ENCODE measurements at places on chromosomes 5 and 9.

DNA sequence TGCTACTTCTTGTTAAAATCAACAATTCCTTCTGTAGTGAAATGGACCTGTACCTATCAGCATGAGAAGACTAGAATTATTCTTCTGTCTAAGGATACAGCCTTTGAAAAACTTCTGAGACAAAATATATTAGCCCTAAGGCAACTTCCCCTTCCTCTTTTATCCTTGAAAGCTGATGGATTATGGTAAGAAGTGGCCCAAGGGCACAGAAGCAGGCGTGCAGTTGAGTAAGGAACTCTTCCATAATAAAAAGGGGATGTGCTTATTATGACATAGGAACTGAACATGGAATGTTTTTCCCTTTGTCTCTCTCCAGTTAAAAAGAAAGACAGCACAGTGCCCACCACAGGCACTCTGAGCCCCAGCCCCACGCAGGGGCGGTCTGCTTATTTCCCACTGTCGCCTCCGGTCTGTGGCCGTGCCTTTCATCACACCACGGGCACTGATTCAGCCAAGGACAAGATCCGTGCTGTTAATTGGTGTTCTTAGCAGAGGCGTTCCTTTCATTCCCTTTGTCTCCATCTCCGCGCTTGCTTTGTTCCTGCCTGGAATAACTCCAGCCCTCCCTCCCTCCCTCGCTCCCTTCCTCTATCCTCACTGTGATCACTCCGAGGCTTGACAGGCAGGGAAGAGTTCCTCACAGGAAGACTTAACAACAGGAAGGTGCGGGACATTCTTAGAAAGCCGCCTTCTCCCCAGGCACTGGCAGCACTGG is 135.9 kb upstream of the OTULINL start:
- peak; percentile 91 for DNase-seq

GRCh38 chr9:14336244-14336643 is 22.3 kb upstream of the NFIB start:
- no peak for DNase-seq

GRCh38 chr5:98602534-98603112 is 170.8 kb upstream of the RGMB start:
- DNase-seq, result no peak

DNA sequence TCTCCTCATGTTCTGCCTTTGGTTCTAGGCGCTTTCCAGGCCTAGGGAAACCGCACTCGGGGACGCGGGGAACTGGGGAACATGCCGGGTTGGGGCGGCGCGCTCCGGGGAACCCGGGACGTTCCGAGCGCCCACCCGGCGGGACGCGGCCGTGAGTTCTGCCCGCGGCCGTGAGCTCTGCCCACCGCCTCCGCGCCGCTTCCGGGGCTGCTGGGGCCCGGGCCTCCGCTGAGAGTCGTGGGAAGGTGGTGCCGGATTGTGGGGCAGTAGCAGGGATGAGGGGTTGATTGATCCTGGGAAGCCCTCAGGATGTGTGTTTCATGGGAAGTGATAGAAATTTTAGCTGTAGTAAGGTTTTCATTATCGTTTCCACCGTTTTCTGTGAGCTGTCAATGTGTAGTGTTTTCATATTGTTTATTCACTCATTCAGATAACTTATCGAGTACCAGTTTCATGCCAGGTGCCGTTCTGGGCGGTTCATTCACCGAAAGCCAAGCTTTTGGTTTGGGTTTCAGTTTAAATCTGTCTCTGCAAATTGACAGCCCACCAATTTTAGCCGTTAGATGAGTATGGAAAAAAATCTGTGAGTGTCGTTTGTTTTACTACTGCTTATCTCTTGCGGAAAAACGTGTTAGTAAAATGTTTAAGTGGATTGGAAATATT is 657 bp downstream of the MTRR start:
- DNase-seq, result no peak

DNA sequence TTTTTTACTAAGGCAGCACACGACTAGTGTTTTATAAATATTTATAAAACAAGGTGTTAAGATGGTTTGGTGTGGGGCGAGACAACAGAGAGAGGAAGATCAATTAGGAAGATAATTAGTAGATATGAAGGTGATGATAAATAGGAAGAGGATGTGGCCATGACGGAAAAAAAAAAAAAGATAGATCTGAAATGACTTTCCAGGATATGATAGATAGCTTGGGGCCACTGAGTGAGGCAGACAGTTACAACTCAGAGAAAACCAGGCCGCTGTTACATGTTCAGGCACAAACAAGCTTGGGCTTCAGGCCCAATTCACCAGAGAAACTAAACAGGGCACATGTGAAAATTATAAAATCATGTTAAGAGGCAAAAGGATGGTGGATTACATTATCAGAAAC is 43.2 kb downstream of the KIAA0825 start:
- no peak for DNase-seq

GRCh38 chr5:88290801-88291200 is 22.2 kb upstream of the TMEM161B start:
- no peak for DNase-seq

- DNase-seq, result peak; percentile 69
These were observed 347.0 kb downstream of the NTRK2 start for GRCh38 chr9:85016384-85017006.

DNA sequence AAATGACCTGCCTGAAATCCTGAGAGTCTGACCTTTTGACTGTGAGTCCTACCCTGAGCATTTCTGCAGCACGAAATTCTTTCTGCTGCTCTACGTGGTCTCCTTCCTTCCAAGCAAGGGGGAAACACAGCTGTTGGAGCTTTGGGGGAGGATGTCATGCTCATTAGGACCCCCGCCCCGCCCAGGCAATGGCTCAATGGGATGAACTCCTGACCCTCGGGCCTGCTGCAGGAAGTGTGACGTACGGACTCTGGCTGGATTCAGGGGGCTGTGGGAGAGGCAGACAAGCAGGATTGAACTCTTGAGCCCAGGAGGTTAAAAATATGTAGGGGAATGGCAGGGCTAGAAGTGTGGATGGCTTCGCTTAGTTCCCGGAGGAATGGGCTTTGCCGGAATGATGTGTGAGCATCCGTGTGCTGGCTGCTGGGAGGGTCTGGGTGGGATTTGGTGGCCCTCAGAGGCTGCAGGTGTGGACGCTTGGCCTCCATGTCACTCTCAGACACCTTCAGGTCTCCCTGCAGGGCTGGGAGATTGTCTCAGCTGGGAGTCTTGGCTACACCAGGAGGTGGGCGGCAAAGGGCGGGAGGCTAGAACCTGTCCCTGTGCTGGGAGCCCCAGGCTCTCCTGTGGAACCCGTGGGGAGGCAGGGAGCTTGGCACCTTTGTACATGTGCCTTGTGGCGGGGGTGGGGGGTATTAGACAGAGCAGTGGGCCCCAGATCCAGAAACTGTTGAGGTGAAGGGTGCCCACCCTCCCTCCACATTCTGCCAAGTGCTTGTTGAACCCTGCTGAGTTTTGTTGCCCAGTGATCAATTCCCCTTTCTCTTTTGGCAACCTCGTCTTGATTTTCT is 26.3 kb downstream of the STC2 start:
- peak; percentile 79 for DNase-seq

- no peak for DNase-seq
These were observed 415.2 kb upstream of the TRPC7 start for GRCh38 chr5:136780518-136780917.

- peak; percentile 77 for DNase-seq
These were observed 151.8 kb upstream of the VLDLR start for GRCh38 chr9:2469681-2470221.

DNA sequence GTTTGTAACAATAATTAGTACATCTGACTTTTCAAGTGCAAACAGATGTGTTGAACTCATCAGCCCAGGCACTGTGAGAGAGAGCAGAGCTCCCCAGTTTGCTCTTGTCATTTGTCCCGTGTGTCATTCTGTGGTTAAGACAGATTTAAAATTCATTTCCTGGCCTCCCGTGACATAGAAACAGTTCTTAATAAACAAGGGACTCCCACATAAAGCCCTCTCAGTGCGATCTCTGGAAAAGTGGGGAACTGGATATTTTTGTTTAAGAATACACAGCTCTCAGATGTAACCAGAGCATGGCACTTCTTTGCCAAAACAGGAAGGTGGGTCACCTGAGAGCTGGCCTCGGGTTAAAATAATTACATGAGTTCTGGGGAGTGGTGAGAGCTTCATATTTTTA is 58.6 kb downstream of the PRKACG start:
- DNase-seq, result no peak

DNA sequence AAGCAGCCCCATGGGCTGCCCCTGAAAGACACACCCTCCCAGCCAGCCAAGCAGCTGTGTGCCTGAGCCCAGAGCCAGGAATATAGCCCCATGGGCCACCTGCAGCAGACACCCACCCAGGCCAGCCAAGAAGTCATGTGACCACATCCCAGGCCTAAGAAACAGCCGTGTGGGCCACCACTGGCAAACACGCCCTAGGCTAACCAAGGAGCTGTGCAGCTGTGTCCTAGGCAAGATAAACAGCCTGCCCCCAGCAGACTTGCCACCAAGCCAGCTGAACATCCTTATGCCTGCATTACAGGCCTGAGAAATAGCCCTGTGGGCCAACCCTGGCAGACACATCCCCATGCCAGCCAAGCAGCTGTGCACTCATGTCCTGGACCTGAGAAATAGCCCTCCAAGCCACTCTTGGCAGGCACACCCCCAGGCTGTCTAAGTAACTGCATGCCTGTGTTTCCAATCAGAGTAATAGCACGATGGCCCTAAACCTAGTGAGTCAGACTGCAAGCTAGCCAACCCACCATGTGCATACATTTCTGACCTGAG is 143.0 kb downstream of the ADAMTS6 start:
- DNase-seq, result no peak

GRCh38 chr5:138109463-138110265 is 25.8 kb downstream of the WNT8A start:
- no peak for DNase-seq

DNA sequence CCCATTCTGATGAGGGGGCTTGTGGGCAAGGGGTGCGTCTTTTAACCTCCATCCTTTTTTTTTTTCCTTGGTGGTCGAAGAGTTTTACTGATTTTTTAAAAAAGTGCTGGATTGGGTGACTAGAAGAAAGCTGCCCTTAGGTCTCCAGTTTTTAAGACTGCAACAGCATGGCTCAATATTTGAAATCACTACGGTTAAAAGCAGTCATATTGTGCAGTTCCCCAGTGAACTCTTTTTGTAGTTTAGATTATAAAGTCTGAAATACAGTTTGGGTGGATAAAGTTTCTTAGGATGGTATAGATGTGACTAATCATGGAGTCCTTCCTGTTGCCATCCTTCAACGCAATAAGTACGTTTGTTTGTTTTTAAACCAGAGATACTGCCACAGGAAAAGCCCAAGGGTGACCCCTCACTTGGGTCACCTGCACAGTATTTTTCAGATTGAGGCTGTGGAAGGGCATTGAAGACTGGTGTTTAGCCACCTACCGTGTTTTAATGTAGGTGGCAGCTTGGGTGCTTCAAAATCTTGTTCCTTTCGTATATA is 520 bp upstream of the DHFR start:
- DNase-seq, result no peak

DNA sequence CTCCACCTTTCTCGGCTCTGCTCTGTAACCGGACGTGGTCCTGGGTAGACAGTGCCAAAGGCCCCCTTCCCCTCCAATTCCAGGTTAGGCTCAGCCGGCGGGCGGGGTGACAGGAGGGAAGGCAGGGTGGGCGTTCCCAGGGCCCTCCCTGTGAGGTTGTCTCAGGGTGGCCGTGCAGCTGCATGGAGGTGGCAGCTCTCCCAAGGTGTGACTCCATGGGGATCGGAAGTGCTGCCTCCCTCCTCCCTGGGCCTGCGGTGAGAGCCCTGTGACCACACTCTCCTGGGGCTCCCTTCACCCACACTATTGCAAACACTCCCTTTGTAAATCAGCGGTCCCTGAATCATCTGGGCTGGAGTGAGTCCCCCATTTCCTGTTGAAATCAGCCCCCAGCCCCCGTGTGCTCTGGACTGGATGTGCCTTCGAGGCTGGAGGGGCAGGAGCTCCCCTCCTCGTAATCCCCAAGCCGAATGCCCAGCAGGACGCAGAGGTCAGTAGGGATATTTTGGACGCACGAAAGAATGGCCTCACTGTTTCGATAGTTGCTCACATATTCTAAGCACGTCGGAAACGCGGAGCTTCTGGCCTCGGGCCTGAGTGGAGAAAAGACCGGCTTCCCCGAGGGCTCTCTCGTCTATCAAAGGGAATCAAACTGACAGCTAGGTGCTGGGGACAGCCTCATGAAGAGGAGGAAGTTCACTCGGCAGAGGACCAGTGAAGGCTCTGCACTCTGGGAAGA is 107.6 kb upstream of the COL5A1 start:
- no peak for DNase-seq

- peak; percentile 96 for DNase-seq
These were observed 96.4 kb downstream of the DIRAS2 start for GRCh38 chr9:90546200-90546599.

DNA sequence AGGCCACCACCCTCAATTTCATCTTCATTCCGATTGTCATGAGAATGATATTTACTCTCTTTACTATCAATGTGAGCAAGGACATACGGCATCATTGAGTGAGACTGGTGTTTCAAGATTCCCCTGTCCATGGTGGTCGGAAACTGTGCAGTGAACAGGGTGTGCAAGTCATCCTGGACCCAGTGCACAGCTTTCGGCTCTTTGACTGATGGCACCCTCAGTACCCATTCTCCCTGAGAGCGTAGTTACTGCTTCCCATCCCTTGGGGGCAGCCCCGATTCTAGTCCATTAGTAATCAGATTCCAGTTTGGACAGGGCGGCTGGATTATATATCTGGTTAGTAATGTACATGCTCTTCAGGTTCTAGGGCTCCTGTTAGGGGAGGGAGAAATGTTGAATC is 61.7 kb upstream of the SUB1 start:
- no peak for DNase-seq

- DNase-seq, result no peak
These were observed 112.6 kb upstream of the NFIL3 start for GRCh38 chr9:91536211-91536691.

GRCh38 chr5:102857076-102857818 is 102.1 kb downstream of the PAM start:
- no peak for DNase-seq

GRCh38 chr5:10660720-10661387 is 97.0 kb downstream of the ANKRD33B start:
- no peak for DNase-seq

GRCh38 chr9:5437254-5438216 is at the start of gene PLGRKT:
Gene PLGRKT, minus strand, starts transcription at chr9:5437925. Its CDS starts 5,948 bp downstream, at chr9:5431977.
- peak; percentile 97 for DNase-seq

- DNase-seq, result no peak
These were observed 13.1 kb downstream of the ABCA2 start for GRCh38 chr9:137014776-137015539.
